ENCODE measurements at places on chromosomes 5 and 9. TPM values are rescaled to one million over a fixed set of nuclear protein-coding genes. Genes with fewer than 3 reads are reported as not detected.

GRCh38 chr9:75002422-75003023 lies 25.6 kb downstream of the CARNMT1 start:
- no peak overlapping the region for H3K4me3 ChIP-seq
- H3K27me3 ChIP-seq, result no peaks in the 10 kb centered on the region
- DNase-seq, result no peak
- no peaks in the 10 kb centered on the region for H3K4me1 ChIP-seq
- H3K27ac ChIP-seq, result no peak overlapping the region

GRCh38 chr9:1055166-1055565 lies 5.0 kb downstream of the DMRT2 start:
- H3K4me1 ChIP-seq, result peaks cover 14% of the 10 kb centered on the region
- no peak overlapping the region for H3K4me3 ChIP-seq
- no peak overlapping the region for H3K27ac ChIP-seq

DNA sequence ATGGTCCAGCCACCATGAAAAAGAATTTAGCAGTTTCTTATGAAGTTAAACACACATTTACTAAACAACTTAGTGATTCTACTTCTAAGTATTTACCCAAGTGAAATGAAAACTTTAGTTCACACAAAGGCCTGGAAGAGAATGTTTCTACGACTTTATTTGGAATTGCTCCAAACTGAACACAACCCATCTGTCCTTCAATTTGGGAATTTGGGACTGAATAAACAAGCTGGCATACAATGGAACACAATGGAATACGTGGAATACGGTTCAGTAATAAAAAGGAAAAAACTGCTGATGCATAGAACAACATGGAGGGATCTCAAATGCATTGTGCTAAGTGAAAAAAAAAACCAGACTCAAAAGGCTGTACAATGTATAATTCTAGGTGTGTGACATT lies 44.6 kb upstream of the BASP1 start:
- no peak overlapping the region for H3K27ac ChIP-seq
- no peak overlapping the region for H3K4me3 ChIP-seq
- H3K27me3 ChIP-seq, result no peaks in the 10 kb centered on the region
- DNase-seq, result no peak

DNA sequence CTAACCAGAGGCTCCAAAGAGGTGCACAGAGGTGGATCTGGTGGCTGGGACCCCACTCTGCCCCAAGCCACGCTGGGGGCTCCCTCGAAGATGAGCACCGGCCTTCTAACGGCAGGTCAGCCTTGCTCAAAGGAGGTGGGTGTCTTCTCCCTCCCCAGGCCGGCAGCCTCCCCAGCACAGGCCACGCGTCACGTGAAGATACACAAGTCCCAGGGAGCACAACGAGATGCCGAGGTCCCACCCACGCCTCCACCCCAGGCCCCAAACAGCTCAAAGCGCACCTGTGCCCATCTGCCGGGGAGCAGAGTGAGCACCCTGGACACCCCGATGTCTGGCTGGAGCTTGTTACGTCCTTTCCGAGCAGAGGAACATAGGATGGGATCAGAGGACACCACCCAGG lies 12.1 kb downstream of the PNPLA7 start:
- no peak overlapping the region for H3K27ac ChIP-seq
- no peaks in the 10 kb centered on the region for H3K36me3 ChIP-seq
- no peak overlapping the region for H3K4me3 ChIP-seq

- no peak overlapping the region for H3K4me3 ChIP-seq
- H3K27me3 ChIP-seq, result peaks cover 33% of the 10 kb centered on the region
- no peak overlapping the region for H3K27ac ChIP-seq
- no peak for DNase-seq
- H3K4me1 ChIP-seq, result no peaks in the 10 kb centered on the region
Observed at GRCh38 chr9:110578575-110579033, 937 bp downstream of the SVEP1 start.

DNA sequence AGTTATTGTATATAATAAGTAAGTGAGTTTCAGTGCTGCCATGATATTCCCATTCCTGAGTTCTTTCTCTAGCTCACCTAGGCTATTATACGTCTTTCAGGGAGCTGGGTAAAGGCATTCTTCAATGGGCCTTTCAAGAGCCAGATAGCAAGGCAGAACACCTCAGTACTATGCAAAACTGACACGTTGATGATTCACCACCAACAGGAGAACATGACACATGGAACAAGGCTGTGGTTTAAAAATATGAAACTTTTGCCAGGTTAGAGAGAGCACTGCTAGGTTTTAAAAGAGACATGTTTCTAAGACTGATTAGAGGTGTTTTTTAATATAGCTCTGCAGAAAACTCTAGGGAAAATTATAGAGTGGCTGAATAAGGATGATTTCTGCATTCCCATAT lies 95.9 kb downstream of the UGCG start:
- no peak overlapping the region for H3K27ac ChIP-seq
- H3K4me3 ChIP-seq, result no peak overlapping the region
- DNase-seq, result no peak
- peaks cover 5% of the 10 kb centered on the region for H3K4me1 ChIP-seq
- no peaks in the 10 kb centered on the region for H3K27me3 ChIP-seq
- no peaks in the 10 kb centered on the region for H3K36me3 ChIP-seq

- H3K4me3 ChIP-seq, result no peak overlapping the region
- no peaks in the 10 kb centered on the region for H3K27me3 ChIP-seq
- H3K4me1 ChIP-seq, result no peaks in the 10 kb centered on the region
- no peak for DNase-seq
- peaks cover 6% of the 10 kb centered on the region for H3K36me3 ChIP-seq
- H3K27ac ChIP-seq, result no peak overlapping the region
Observed at GRCh38 chr5:27396998-27397397, 358.6 kb upstream of the CDH9 start.

DNA sequence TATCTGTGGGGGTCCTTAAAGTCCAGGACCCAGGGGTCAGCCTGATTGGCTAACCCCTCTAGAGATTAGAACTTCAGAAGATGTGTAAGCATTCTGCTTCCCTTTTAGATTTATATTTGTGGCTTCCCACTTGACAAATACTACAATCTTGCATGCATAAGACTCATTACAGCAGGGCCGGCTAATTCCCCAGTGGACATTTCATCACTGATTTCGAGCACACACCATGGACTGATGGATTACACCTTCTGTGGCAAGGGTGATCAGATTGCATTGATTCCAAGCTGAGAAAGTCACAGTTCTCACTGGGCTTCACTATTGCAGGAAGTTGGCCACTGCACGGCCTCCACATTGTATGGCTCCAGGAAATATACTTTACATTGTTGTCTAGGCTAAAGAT lies 65.8 kb upstream of the DAPK1 start:
- H3K4me3 ChIP-seq, result no peak overlapping the region
- no peak for DNase-seq
- H3K36me3 ChIP-seq, result no peaks in the 10 kb centered on the region
- H3K27me3 ChIP-seq, result peaks cover 13% of the 10 kb centered on the region

Gene TAF11L14
- total RNA-seq, result not detected

Gene NPR2
- 5.0 TPM for total RNA-seq

Gene C8G
- total RNA-seq, result 2.5 TPM
